Posterior vena cava (tissue), 2 donors: ENCODE measurements at places on chromosomes 12 and 14. TPM values are rescaled to one million over a fixed set of nuclear protein-coding genes. Genes with fewer than 3 reads are reported as not detected.

The SERPINA9 gene
- total RNA-seq: not detected

The ATF7IP gene
- total RNA-seq: 73.1 TPM

The PLEKHG7 gene
- total RNA-seq: not detected

DNA sequence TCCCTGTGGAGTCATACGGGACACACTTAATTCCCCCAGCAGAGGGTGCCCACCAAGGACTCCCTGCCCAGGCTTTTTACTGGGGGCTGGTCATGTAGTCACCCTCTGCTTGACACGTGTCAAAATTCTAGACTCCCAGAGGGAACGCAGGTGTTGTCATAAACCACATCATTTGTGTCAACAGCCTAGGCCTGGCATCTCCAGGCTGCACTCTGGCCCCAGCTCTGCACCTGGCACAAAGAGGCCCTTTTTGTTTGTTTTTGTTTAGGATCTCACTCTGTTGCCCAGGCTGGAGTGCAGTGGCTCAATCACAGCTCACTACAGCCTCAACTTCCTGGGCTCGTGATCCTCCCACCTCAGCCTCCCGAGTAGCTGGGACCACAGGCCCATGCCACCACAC, 21.1 kb downstream of the BRI3BP start:
- DNase-seq: no peak

DNA sequence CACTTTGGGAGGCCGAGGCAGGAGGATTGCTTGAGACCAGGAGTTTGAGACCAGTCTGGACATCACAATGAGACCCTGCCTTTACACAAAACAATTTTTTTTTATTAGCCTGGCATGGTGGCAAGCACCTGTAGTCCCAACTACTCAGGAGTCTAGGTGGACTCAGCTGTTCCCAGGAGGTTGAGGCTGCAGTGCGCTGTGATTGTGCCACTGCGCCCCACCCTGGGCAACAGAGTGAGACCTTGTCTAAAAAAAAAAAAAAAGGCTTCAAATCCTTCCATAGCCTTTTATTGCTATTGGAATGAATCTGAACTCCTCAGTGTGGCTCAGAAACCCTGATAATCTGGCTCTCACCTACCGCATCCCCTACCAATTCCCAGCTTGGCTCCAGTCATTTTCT, 26.1 kb downstream of the AK7 start:
- DNase-seq: no peak

The CLMN gene
- 9.4 TPM for total RNA-seq

- no peak for DNase-seq
Measured at GRCh38 chr14:55094292-55095157, 34.5 kb upstream of the LGALS3 start.

- DNase-seq: no peak
Measured at GRCh38 chr12:60494244-60494643, 898.4 kb downstream of the SLC16A7 start.

DNA sequence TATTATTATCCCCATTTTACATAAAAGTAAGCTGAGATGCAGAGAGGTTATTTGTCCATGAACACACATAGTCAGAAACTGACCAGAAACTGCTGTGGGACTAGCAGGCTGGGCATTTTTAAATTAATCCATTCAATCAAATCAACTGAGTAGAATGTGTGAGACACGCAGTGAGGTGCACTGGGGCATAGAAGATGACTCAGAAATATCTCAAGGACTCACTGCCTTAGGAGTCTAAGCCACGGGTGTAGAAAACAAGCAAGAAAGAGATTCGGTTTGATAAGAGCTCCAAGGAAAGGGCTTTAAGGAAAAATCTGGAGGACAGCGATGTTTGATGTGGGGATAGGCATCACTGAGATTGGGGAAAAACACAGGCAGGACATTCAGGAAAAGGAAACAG, 127.8 kb downstream of the ANO2 start:
- no peak for DNase-seq

The NPAS3 gene
- 2.6 TPM for total RNA-seq

The PMEL gene
- total RNA-seq: 26.1 TPM
